ENCODE measurements at places on chromosomes 3 and 15.

GRCh38 chr3:23938688-23939087 lies 6.4 kb upstream of the NR1D2 start:
- DNase-seq: no peak

- no peak for DNase-seq
These were observed at the start of gene CAMP for GRCh38 chr3:48222616-48223513. Gene CAMP (plus strand): TSS chr3:48223495. CDS start chr3:48223512, 17 bp downstream.

DNA sequence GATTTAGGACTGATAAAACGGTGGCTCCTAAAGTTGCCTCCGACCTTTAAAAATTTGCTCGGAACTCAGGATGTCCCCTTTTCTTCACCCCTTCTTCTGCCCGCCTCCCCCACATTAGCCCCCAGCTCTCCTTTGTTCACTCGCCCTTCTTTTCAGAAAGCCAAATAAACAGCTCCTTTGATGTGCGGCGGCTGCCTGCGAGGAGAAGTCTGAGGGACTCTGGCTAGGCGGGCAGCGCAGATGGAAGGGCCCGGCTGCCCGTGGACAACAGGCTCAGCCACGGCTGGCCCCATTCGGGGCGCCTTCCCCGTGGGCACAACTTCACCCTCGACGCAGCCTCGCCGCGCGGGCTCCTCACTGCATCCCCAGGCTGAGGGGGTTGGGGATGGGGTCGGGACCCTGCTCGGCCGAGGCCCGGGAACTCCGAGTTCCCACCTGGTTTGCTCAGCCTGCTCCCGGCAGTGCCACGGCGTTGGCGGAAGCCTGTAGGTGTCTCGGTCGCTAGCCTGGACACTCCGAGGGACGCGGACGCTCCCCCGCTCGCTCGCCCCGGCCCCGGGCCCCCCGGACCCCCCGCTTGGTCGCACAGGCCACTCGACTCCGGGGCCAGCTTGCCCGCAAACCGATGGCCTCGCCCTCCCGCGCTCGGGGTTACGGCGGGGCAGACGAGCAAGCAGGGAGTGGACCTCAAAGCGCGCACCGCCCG lies 897 bp upstream of the TLE3 start:
- no peak for DNase-seq

GRCh38 chr15:71800835-71801745 lies 9.3 kb upstream of the NR2E3 start:
- DNase-seq: peak; percentile 67

GRCh38 chr3:113717818-113718217 lies 21.4 kb upstream of the USF3 start:
- no peak for DNase-seq

DNA sequence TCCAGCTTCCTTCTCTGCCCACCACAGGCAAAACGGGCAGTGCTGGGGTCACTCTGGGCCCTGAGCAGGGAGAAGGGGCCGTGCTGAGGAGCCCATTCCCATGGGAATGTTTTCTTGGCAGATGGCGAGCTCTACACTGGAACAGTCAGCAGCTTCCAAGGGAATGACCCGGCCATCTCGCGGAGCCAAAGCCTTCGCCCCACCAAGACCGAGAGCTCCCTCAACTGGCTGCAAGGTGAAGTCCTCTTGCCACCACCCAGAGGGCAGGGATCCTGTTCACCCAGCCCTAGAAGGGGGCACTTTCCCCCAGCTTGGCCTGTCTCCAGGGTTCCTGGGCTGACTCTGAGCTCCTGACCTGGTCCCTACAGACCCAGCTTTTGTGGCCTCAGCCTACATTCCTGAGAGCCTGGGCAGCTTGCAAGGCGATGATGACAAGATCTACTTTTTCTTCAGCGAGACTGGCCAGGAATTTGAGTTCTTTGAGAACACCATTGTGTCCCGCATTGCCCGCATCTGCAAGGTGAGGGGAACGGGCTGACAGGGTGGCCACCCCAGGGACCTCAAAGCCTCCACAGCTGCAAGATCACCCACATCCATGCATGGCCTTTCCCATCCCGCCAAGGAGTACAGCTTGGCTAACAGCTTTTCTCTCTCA lies 12.4 kb downstream of the CIB1 start:
- DNase-seq: peak; percentile 82

Data from T47D (cell line).